Fibroblast of the aortic adventitia (primary cell): ENCODE measurements at places on chromosomes 3 and 15. TPM values are rescaled to one million over a fixed set of nuclear protein-coding genes. Genes with fewer than 3 reads are reported as not detected.

DNA sequence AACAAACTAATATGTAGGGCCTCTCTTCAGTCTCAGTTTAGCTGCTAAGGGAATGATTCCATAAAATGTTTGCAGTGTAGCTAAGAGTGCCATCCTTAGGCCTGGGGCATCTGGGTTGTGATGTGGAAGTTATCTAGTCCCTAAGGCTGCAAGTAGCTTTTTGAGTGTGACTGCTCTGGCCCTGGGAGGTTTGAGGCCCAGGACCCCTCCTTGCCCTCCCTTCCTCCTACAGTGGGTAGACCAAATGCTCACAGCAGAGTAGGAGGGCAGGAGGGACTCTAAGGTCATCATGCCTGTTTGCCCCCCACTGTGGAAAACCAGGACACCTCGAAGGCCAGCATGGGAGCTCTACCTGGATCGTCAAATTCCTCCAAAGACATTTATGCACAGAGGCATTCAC lies 115.0 kb downstream of the EPHB1 start:
- no peak for DNase-seq

GRCh38 chr3:18747383-18747782 lies 322.2 kb upstream of the SATB1 start:
- DNase-seq, result no peak

DNA sequence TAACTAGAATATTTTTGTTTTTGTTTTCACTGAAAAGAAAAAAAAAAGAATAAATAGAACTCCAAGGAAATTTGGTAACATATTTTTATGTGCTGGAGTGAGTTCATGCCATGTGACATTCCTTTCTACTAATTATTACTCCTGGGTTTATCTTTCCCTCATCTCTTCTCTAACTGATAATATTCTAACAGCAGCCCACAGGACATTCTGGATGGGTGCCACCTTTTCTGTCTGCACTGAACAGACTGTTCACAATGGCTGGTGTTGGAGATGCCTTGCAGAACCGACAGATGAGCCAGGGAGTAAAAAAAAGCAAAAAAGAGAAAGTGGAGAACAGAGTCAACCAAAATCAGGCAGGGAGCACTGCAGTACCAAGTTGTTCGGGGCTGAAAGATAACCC lies 151.3 kb downstream of the OR4M2 start:
- no peak for DNase-seq

DNA sequence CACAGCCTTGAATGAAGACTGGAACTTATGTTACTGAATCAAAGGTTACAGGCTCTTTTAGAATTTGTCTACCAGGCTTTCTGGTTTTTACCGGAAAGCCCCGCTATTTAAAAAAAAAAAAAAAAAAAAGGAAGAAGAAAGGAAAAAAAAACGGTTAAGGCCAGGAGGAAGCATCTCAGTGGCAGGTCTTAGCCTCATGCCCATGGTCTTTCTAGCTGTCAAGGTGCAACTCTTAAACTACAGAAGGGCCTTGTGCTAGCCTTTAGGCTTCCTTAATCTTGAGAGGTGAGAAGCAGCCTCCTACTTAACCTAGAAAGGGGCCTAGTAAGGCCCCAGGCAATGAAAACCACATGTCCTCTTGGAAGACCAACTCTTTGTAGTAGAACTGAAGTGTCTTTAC lies 77.5 kb downstream of the TBC1D5 start:
- no peak for DNase-seq

DNA sequence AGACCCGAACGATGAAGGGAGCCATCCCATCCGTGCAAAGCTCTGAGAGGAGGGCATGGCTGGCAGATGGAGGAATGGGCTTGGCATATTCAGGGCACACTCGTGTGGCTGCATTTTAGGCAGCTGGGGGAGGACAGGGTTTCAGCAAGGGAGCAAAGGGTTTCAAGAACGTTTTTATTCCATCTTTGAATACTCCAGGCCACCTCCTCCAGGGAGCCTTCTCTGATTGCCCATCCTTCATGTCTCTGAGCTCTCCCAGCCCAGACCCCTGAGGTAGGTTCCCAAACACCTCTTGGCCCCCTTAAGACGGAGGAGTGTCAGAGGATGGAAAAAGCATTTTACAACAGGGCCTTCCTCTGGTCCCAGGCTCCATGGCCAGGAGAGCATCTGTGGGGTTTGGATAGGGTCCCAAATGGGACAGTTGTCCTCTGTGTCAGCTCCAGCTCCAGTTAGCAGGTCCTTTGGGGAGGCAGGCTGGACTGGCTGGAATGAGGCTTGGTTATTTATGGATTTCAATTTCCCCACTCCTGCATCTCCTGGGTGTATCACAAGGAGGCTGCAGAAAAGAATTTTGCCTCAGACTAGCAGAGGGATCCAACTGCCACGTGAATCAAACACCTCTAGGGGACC lies 17.7 kb upstream of the SLC6A1 start:
- no peak for DNase-seq

DNA sequence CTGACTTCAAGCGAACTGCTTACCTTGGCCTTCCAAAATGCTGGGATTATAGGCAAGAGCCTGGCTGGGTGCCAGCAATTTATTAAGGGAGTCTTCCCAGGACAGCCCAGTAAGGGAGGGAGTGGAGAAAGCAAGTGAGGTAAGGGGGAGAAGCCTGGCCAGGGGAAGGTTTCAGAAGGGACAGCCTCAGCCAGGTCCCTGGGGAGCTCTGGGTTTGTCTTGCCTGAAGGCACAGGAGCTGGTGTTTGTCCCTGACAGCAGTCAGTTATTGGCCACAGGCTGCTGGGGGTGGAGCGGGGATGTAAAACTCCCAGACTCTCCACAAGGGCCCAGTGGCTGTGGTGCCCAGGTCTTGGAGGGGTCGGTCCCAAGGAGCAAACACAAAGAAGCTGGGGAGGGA lies 33.0 kb upstream of the CDCP1 start:
- DNase-seq, result no peak

DNA sequence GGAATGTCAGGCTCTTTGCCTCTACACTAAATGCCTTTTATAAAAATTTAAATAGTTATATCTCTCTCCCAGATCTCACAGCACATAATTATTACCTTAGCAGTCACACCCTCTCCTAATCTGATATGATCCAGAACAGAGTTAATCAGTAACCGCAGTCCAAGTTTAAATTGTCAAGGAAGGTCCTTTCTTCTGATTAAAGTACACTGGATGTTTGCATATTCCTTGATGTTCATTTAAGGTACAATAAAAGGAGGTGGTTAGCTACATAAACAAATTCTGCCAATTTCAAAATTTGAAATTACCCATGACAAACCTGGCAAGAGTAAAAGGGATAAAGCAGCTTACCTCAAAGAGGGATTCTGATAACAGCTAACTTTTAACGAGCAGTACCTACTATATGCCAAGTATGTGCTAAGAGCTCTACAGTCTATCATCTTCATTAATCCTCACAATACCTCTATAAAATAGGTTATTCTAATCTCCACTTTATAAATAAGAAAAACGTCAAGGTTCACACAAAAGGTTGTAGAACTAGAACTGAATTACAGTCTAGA lies 4.3 kb downstream of the GOLIM4 start:
- no peak for DNase-seq

Gene ARGFX
- total RNA-seq, result not detected in 2 replicates

GRCh38 chr3:150902988-150903387 lies 2.3 kb downstream of the MINDY4B start:
- no peak for DNase-seq

DNA sequence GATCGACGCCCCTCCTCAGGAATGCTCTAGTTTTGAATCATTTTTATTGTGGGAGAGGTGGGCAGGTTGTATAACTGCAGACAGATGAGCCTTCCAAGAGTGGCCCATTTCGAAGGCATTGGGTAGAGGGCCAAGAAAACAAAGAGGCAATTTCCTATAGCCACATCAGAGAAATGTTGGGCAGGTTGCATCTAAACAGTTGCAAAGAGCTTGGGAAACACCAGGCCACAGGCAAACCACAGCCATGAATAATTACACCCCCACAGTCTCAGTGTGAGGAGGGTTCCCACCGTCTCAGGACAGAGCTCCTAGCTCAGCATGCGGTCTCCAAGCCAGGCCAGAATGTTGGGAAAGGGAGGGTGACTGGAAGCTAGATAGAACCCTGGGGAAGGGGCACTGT lies 257.3 kb downstream of the ABHD5 start:
- DNase-seq, result no peak

Gene CALML4
- total RNA-seq, result 2.6 and 2.7 TPM in 2 replicates

DNA sequence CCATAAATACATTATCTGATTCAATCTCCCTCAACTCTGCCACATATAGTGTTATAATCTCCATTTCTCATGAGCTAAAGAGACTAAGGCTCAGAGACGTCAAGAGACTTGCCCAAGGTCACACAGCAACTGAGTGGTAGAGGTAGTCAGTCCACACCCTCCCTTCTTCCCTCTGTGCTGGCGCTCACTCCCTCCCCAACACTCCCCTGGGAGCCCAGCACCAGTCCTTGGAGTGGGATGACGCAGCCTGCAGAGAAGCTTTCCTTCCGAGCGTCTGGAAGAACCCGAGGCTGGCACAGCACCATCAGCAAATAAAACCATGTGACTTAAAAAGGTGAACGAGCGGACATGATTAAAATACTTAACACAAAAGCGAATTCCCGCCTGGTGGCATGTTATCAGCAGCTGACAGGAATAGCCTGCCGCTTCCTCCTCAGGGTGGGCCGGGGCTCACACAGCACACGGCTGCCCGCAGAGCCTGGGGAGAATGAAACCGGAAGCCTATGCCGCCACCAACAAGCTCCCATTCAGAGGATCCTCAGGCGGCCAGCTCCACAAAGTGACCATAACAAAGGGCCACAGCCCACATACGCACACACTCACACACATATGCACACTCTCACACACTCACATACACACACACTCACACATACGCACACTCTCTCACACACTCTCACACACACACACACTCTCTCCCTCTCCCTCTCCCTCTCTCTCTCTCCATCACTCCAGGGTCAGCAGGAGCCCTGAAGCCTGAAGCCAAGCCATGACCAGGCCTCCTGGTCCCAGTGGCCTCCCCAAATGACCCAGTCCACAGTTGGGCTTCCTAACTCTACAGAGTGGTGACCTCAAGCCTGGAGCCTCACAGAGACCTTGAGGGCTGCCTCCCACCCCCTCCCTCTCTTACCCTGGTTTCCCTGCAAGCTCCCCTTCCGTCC lies 120.5 kb downstream of the XXYLT1 start:
- peak; percentile 87 for DNase-seq
